Endodermal cell (in vitro differentiated cells): ENCODE measurements at places on chromosomes 3 and 15. TPM values are rescaled to one million over a fixed set of nuclear protein-coding genes. Genes with fewer than 3 reads are reported as not detected.

- no peak for DNase-seq
Observed at GRCh38 chr3:136645915-136646314, 106.3 kb downstream of the STAG1 start.

GRCh38 chr15:70279096-70279495 lies 181.4 kb upstream of the TLE3 start:
- peak; percentile 34 for DNase-seq

The SLC24A5 gene
- total RNA-seq, result not detected in 2 replicates

The MESP2 gene
- 0.20 and 0.22 TPM in 2 replicates for total RNA-seq
